ENCODE measurements at places on chromosomes 1 and 21. TPM values are rescaled to one million over a fixed set of nuclear protein-coding genes. Genes with fewer than 3 reads are reported as not detected.

The SLC9C2 gene
- total RNA-seq, result not detected

The PBX1 gene
- total RNA-seq, result 16.4 TPM

The IRF2BP2 gene
- 68.4 TPM for total RNA-seq

The PGM1 gene
- 36.7 TPM for total RNA-seq

The WNT4 gene
- total RNA-seq, result 0.27 TPM

The ATP1A4 gene
- total RNA-seq, result not detected

The SORT1 gene
- total RNA-seq, result 5.1 TPM

The NBL1 gene
- 59.9 TPM for total RNA-seq

The FCRL5 gene
- total RNA-seq, result not detected

The KRTAP7-1 gene
- total RNA-seq, result not detected

The TMCC2 gene
- 1.5 TPM for total RNA-seq

The ACOT11 gene
- 2.6 TPM for total RNA-seq

The CNIH3 gene
- 0.34 TPM for total RNA-seq

The CD53 gene
- not detected for total RNA-seq

The DIP2A gene
- 7.3 TPM for total RNA-seq

The TAS1R1 gene
- not detected for total RNA-seq

The CFAP45 gene
- 0.75 TPM for total RNA-seq

The NHLH2 gene
- not detected for total RNA-seq

The RSRP1 gene
- total RNA-seq, result 21.1 TPM

The CFAP74 gene
- 0.08 TPM for total RNA-seq

The FCN3 gene
- total RNA-seq, result not detected

The ORC1 gene
- total RNA-seq, result 23.7 TPM

The NASP gene
- 153 TPM for total RNA-seq

The CCDC27 gene
- not detected for total RNA-seq

The DTL gene
- total RNA-seq, result 20.0 TPM

The AIM2 gene
- not detected for total RNA-seq

The SLC25A34 gene
- 0.10 TPM for total RNA-seq

The SLAMF1 gene
- not detected for total RNA-seq

The KIAA1614 gene
- total RNA-seq, result 1.2 TPM

The MYCL gene
- 1.6 TPM for total RNA-seq

The CELA3B gene
- total RNA-seq, result not detected

The PERM1 gene
- 0.14 TPM for total RNA-seq
